ENCODE measurements at places on chromosomes 1 and 21.

GRCh38 chr21:14713109-14713508 lies 167.0 kb upstream of the SAMSN1 start:
- no peak for DNase-seq

GRCh38 chr1:243598433-243598832 lies 251.6 kb downstream of the AKT3 start:
- no peak for DNase-seq

GRCh38 chr1:109823543-109824348 lies 60.0 kb upstream of the EPS8L3 start:
- DNase-seq: peak; percentile 22

- no peak for DNase-seq
These were observed 3.7 kb upstream of the DIPK1A start for GRCh38 chr1:92964998-92965397.

GRCh38 chr1:22259551-22260282 lies 116.8 kb upstream of the WNT4 start:
- DNase-seq: peak; percentile 29

DNA sequence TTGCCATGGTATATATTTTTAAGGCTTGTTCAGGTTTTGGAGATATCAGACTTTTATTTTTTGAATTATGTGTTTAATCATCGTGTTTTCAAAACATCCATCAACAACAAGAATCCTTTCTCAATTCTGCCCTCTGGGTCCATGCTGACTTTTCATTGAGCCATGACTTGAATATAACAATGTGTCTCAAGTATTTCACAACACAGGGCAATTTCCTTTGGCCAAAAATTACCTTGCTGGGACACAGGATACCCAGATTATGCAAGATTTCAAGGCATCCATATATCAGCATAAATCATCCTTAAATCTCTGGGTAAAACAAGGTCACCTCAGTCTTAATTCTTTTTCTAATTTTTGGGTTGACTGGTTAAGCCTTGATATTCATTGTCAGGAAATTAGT lies 411.2 kb upstream of the USP24 start:
- DNase-seq: no peak

- DNase-seq: no peak
These were observed 7.6 kb downstream of the HTR6 start for GRCh38 chr1:19672237-19672636.

GRCh38 chr1:92909321-92909720 lies 51.9 kb downstream of the DIPK1A start:
- no peak for DNase-seq

- no peak for DNase-seq
These were observed 645.2 kb upstream of the USP24 start for GRCh38 chr1:55860326-55860725.

DNA sequence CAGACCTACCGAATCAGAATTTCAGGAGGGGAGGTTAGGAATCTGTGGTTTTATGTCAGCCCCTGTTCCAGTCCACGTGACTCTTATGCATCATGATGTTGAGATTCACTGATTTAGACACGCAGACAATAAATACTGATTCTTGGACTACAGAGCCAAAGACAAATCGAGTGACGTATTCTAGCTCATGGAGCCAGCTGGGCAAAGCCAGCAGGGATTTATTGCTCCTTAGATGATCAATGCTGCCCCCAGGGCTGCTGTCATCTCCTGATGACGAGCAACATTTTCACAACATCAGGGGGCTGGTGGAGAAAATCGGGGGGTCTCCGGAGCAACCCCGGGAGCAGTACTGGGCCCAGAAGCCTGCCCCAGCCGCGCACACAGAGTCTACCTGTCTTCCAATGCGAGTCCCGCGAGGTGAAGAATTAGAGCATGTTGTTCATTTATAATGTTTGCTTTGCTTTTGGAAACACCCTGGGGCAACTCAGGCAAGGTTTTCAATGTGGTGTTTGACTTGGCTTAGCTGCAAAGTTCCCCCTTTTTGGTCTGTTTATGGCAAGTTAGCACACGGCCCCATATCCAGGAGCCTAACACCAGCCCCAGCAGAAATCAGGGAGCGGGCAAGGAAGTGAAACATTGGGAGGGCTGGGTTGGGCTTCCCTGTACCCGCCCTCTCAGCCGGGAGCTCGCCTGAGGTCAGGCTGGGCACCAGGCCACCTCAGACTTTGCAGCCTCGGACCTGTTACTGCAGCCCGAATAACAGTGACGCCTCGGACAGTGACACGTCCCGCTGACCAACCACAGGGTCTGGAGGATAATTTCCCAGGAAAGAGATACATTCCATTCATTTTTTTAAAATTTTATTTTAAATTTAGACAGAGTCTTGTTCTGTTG lies 19.9 kb upstream of the CLDN14 start:
- DNase-seq: peak; percentile 26

- DNase-seq: no peak
These were observed 42.0 kb upstream of the DUSP10 start for GRCh38 chr1:221783936-221784335.

GRCh38 chr1:6954591-6954990 lies 169.3 kb downstream of the CAMTA1 start:
- no peak for DNase-seq

GRCh38 chr1:225480825-225481434 lies 53.1 kb upstream of the LBR start:
- peak; percentile 72 for DNase-seq

DNA sequence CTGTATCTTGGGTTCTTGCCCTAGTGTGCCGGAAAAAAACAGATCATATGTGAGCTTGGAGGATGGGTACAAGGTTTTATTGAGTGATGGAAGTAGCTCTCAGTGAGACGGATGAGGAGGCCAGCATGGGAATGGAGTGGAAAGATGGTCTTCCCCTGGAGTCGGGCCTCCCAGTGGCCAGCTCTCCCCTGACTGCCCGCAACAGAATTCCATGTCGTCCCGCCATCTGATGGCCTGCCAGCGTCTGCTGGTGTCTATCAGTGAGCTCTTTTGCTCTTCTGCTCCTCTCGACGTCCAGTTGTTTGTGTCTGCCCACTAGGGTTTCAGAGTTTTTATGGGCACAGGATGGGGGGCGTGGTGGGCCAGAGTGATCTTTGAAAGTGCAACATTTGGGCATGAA lies 315.2 kb upstream of the BRINP3 start:
- DNase-seq: no peak

GRCh38 chr1:248847956-248848561 lies 10.0 kb downstream of the ZNF672 start:
- DNase-seq: no peak

- no peak for DNase-seq
These were observed 44.4 kb downstream of the PTPN14 start for GRCh38 chr1:214506972-214507431.

GRCh38 chr1:160681066-160681890 lies 30.3 kb downstream of the CD48 start:
- DNase-seq: peak; percentile 47

GRCh38 chr1:203140743-203141520 lies 13.4 kb downstream of the ADORA1 start:
- DNase-seq: no peak
